Stromal cell of bone marrow (primary cell): ENCODE measurements at places on chromosomes 12 and 14.

DNA sequence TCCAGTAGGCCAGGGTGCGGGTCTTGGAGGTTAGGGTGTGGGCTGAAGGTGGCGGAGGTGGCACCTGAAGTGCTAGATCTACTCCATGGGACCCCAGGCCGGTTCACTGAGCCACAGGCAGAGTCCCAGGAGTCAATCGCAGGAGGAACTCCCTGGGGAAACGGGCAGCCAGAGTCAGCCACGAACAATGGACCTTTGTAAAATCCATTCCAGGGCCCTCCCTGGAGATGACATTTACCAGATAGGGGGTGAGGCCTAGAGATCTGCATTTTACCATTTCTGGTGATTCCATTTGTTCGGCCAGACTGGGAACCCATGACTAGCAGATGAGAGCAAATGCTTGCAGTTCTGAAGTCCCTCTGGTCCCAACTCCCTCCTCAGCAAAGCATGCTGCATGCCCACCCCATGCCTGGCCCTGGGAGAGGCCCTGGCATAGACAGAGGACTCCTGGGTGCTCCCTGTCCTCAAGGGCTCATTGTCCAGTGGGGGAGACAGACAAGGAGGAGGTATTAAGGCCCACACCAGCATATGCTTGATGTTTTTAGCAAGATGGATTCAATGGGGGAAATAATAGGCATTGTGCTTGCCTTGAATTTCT, 115.5 kb downstream of the EML1 start:
- DNase-seq: no peak

DNA sequence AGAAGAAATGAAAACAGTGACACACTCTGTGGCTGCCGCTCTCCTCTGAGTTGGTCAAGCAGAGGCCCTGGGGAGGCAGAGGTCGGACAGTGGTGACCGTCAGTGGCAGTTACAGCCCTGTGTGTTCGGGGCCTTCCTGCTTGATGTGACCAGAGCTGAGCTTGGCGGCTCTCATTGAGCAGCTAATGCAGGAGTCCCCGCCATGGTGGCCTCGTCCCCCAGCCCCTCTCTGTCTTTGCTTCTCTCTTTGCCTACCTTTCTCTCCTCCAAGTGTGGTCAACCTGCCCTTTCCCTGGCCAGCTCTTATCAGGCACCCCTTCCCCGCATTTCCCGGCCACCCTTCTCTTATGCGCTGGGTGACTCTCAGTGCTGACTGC, 362.8 kb downstream of the CACNA1C start:
- no peak for DNase-seq

DNA sequence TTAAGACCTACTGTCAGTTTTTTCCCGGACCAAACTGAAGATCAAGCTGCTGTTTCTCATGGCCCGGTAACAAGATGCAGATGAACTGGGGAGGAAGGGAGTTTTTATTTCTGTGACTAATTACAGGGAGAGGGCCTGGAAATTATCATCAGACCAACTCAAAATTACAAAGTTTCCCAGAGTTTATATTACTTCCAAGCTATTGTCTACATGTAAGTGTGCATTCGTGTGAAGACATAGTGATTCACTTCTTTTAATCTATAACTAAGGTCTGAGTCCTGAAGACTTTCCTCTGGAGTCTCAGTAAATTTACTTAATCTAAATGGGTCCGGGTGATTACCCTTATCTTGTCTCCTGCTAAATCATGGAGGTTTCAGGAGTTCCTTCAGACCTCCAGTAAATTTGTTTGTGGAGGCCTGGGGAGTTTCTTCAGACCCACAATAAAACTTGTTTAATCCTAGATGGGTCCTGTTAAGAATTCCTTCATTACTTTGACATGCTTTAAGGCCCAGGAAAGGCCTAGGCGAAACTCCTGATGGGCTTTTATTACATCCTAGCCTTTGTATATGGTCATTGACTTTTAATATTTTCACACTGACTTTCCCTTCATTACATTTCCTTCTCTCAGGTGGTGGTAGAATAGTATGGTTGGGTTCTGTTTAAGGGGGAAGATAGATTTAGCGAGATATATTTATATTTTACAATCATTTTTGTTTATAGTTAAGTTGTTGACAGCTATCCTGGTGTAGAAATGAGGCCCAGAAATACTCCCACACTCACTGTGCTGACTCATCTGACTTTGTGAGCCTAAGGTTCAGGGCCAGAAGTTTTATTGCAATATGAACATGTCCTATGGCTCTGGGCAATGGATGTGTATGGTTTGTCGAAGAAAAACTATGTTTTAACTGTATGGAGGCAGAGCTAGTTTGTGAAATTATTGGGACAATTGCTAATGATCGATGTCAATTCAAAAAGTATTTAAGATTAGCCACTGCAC, 627.0 kb upstream of the FBXO33 start:
- DNase-seq: no peak

DNA sequence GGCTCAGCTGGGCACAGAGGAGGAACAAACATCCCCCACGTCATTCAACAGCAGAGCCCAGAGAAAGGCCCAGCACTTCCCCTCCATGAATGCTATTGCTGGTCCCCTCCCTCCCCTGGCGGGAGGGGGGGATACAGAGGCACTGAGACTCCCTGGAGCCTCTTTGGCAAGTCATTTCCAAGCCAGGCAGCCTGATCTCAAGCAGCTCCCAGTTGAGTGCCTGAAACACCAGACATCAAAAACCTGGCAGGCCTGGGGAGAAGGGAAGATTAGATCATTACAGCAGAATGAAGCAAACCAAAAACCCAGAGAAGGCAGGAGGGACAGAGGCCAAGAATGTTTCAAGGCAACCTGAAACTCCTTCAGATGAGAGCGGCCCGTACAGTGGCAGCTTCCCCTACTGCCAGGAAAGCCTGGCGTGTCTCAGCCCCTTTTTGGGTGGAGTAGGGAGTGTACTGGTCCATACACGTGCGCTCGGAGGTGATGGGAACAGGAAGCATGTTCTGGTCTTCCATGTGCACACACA, 92.1 kb downstream of the LRRC74A start:
- peak; percentile 82 for DNase-seq

DNA sequence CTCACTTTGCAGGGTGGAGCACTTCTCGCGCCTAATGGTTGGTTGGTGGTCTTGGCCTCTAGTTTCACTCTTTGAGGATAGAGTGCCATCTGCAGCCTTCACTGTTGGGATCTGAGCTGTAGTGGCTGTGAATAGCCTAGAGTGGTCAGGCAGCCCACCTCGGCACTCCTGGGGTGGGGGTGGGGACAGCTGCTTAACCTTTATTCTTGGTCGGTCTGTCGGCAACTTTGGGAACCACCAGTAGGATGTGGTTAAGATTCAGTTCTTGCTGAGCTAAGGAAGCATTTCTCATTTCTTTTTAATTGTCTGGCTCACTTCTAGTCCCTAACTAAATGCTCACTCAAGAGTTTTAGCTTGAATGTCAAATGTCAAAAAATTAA, 21.1 kb downstream of the TMBIM6 start:
- no peak for DNase-seq

DNA sequence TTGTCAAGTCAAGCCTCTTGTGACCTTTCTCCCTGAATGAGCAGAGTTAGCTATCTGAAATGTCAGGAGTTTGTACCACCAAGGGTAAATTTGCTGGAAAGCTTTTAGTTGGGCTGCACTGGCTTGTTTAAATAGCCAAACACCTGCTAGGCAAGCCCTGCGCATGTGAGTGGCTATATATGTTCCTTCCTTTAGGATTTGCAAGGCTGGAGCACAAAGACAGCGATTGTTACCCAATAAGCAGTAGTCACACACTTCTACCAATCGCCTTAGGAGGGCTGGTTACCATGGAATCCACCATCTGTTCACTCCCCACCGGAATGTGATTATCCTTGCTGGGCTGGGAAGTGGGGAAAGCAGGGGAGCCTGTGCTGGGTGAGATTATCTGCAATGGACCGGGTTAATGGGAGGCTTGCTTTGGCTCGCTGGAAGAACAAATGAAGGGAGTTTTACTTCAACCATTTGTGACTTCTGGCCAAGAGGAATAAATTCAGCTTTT, 102.5 kb downstream of the FGD4 start:
- DNase-seq: peak; percentile 25
